ENCODE measurements at places on chromosomes 16 and 17.

GRCh38 chr16:57540387-57540786 lies 2.1 kb upstream of the ADGRG5 start:
- DNase-seq: no peak

GRCh38 chr17:47736501-47737495 lies 3.8 kb downstream of the TBX21 start:
- no peak for DNase-seq

DNA sequence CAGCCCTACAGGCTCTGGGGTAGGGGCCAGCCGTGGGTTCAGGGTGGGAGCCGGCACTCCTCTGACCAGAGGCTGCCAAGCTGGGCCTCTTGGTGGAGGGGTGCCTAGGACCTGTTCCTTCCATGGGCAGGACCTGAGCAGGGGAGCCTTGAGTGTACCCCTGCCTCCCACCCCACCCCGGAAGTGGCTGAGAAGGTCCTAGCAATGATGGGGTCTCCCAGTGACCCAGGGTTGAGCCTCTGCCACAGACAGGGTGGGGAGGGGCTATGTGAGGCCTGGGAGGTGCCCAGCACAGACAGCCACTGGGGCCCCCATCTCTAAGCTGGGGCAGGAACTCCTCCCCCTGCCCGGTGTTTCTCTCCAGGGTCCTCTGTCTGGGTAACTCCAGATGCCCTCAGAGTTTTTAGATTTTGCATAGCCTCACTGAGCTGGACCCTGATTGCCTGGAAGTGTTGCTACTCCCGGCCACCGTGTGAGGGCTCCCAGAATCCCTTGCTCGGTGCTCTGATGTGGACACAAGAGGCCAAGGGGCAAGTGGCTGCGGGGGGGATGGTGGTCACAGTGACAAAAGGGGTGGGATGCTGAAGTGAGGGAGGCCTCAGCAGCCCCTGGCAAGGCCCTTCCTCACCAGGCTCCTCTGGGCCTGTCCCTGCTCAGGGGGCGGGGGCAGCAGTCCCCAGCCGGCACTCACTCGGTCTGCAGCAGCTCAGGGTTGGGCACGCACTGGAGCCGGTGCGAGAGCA lies 6.4 kb upstream of the MTSS2 start:
- no peak for DNase-seq

- DNase-seq: no peak
Observed at GRCh38 chr17:51685287-51685909, 425.1 kb downstream of the UTP18 start.

GRCh38 chr17:39045948-39046679 lies 78.9 kb upstream of the FBXO47 start:
- no peak for DNase-seq

- peak; percentile 51 for DNase-seq
Observed at GRCh38 chr17:81254955-81255717, 16.0 kb downstream of the NDUFAF8 start.

- no peak for DNase-seq
Observed at GRCh38 chr17:69228576-69228975, at the start of gene ABCA10. TSS of gene ABCA10 (minus strand) at chr17:69228824. CDS start at chr17:69225358, 3,466 bp downstream.

Data from kidney capillary endothelial cell (primary cell).